ENCODE measurements at places on chromosomes 1 and 21. TPM values are rescaled to one million over a fixed set of nuclear protein-coding genes. Genes with fewer than 3 reads are reported as not detected.

Gene LSM10
- total RNA-seq: 32.3 TPM

Gene CDA
- total RNA-seq: 1.5 TPM

Gene SPATA17
- total RNA-seq: 7.2 TPM

Gene EDN2
- 1.0 TPM for total RNA-seq

Gene SEMA6C
- total RNA-seq: 37.1 TPM

Gene CCDC185
- total RNA-seq: not detected

Gene CEP350
- total RNA-seq: 41.3 TPM

Gene CD247
- 0.58 TPM for total RNA-seq

Gene ERI3
- total RNA-seq: 72.7 TPM

Gene BEND5
- 4.4 TPM for total RNA-seq

All from type B pancreatic cell (in vitro differentiated cells).